Stimulated activated CD4-positive, alpha-beta T cell treated with anti-CD3 and anti-CD28 coated beads, Interleukin-12 subunit alpha, Interleukin-12 subunit beta, amount 100 ng/mL, for 24 hours (primary cell): ENCODE measurements at places on chromosomes 1 and 21.

- DNase-seq, result no peak
These were observed 16.3 kb downstream of the SPATA46 start for GRCh38 chr1:162360237-162360873.

DNA sequence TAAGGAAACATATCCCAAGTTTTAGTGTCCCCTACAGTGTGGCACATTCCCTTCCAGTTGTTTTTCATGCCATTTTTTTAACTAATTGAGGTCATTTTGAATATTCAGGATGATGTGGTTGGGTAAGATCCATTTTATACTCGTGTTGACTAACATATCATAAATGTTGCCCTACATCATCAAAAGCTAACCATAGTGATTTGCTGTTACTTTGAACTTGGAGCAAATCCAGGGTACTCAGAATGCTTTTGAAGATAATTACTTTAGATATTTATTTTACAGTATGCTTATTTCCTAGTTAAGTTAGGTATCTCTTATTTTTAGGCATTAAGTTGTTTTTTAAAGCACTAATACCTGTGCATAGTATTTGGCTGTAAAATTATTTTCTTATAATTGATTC is 57.8 kb downstream of the DYRK1A start:
- DNase-seq, result no peak

GRCh38 chr21:36310016-36310415 is 10.0 kb upstream of the MORC3 start:
- no peak for DNase-seq

- no peak for DNase-seq
These were observed 72.0 kb downstream of the ZNF281 start for GRCh38 chr1:200337831-200338230.

GRCh38 chr1:10510520-10511493 is 36.1 kb downstream of the PEX14 start:
- peak; percentile 72 for DNase-seq

DNA sequence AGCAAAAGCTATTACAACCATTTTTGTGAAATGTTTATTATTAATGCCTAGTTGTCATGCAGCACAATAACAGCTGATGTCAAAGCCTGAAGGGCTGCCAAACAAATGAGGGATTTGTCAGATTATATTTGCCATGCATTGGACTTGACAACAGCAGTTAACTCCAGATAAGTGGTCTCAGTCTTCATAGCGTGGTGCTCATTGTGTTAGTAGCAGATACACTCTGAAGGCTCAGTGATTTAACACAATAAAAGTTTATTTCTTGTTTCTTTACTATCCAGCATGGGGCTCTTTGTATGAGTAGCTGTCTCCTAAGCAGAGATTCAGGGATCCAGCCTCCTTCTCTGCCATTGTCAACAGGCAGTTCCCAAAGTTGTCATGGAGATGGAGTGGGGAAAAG is 76.0 kb upstream of the PTGFRN start:
- no peak for DNase-seq

DNA sequence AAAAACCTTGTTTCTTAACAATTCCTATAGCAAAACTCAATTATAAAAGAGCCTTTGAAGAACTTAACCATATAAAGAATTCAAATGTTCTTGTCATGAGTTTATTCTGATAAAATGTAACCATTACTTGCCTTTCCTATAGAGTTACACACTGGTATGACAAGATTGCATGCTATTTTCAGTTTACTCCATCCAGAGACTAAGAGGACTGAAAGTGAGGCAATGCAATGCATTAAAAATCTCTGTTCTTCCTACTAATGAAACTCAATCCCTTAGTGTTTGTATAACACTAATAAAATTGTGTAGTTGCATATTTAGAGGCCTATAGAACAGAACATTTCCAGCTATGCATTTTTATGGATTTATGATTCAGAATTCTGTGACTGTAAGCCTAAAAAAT is 88.1 kb downstream of the COP1 start:
- no peak for DNase-seq

GRCh38 chr1:5554784-5555183 is 437.4 kb downstream of the NPHP4 start:
- DNase-seq, result no peak

DNA sequence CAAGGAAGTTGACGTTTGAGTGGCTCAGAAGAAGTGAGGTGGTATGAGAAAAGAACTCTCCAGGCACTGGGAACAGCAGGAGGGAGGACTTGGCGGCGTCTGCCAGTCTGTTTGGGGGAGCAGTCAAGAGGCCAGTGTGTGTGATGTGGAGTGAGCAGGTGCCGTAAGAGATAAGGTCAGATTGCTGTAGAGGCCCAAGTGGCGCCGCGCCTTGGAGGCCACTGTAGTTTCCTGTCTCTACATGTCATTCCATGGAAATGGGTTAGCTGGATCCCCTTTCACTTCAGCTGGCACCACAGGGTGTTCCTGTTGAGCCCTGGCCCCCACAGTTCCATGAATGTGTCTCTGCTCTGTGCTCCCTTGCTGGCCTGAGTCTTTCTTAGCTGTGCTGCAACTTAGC is 35.5 kb upstream of the PTPRF start:
- no peak for DNase-seq

- DNase-seq, result no peak
These were observed 19.6 kb downstream of the KANK4 start for GRCh38 chr1:62299426-62300200.

- DNase-seq, result no peak
These were observed at the start of gene SPRR4 for GRCh38 chr1:152970495-152970894. TSS of gene SPRR4 (plus strand) at chr1:152970648. CDS start at chr1:152971891, 1,243 bp downstream.

- no peak for DNase-seq
These were observed 79.9 kb downstream of the OBSCN start for GRCh38 chr1:228287541-228288425.

- no peak for DNase-seq
These were observed 8.4 kb downstream of the QSOX1 start for GRCh38 chr1:180163041-180163440.

GRCh38 chr1:81377406-81377805 is 423.3 kb upstream of the ADGRL2 start:
- DNase-seq, result no peak

DNA sequence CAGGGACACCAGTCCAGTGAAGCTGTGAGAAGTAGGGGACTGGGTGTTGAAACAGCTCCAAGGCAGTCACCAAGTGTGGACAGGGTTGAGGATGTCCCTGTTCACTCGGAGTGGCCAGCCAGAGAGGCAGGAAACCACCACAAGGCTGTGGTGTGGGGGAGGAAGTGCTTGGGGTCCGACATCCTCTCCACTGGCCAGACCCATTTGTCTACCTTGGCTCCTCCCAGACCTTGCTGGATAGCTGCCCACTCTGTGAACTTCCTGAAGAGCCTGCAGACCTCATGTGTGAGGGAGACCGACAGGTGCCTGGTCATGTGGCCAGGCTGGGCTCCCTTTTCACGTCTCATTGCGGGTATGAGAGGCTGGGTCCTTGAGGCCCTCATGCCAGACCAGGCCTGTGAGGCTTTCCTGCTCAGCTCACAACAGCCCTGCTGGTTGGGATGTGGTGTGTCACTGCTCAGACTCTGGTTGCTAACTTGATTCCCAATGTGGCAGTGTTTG is 21.8 kb downstream of the CYP4B1 start:
- no peak for DNase-seq

- DNase-seq, result no peak
These were observed 70.2 kb upstream of the CDC42BPA start for GRCh38 chr1:227388214-227389168.

GRCh38 chr1:208643005-208643597 is 398.9 kb upstream of the PLXNA2 start:
- no peak for DNase-seq

- no peak for DNase-seq
These were observed 753 bp downstream of the KCNJ6 start for GRCh38 chr21:37915497-37915911.

GRCh38 chr1:7249516-7249915 is 464.3 kb downstream of the CAMTA1 start:
- no peak for DNase-seq

- no peak for DNase-seq
These were observed 6.7 kb downstream of the CAP1 start for GRCh38 chr1:40047276-40047675.

- no peak for DNase-seq
These were observed 13.1 kb downstream of the UTP11 start for GRCh38 chr1:38025664-38026063.

DNA sequence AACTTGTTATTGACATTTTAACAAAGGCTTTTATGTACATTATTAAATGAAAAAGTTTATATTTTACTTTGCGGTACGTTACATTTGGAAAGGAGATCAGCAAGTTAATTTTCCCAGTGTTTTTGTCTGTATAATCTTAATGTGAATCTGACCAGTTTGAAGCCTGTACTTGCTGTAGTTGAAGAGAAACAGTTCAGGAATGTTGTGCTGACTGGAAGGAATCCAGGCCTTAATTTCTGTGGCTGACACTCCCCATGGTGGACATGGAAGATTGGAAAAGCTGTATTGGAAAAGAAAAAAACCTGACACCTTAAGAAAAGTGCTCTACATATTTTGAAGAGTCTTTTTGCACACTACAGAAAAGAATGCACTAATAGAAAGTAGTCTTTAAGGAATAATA is 15.5 kb downstream of the LEPR start:
- DNase-seq, result no peak

DNA sequence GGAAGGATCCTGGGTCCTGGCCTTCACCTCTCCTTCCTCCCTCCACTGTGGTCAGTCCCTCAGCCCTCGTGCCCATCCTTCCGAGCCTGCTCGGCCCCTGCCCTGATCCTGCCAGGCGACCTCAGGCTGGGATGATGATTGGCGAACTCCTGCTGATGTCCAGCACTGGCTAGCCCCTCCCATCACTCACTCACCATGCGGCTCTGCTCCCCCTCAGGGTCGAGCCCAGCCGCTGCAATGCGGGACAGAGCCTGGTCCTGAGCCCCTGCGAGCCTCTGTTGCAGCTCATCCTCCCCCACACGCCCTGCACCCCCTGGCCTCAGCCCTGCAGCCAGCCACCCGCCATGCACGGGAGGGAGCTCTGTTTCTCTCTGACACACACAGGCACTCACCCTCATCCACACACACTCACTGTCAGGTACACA is 100.2 kb downstream of the DMRTB1 start:
- no peak for DNase-seq

- DNase-seq, result no peak
These were observed at the start of gene KIF26B for GRCh38 chr1:245154429-245155271. TSS of gene KIF26B (plus strand) at chr1:245154985. CDS start at chr1:245155425, 440 bp downstream.

- no peak for DNase-seq
These were observed 137.0 kb downstream of the PLPP3 start for GRCh38 chr1:56442290-56442877.

DNA sequence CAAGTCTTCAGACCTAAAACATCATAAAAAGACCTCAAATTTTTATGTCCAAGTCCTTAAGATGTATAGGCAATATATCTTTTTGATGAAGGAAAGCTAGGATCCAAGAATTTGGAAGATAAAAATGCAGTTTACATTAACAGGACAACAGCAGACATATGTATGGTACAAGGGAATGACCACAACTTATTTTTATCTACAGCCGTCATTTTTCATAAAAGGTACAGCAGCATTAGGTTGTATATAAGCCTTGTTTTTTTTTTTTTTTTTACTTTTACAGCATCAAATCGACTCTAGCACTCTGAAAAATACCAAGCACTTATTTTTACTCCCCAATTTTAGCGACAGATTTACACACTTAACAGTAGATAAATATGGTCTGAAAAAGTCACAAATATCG is 1.3 kb downstream of the SRSF10 start:
- no peak for DNase-seq

- no peak for DNase-seq
These were observed 8.9 kb downstream of the MAP1LC3C start for GRCh38 chr1:241990040-241990439.

- no peak for DNase-seq
These were observed 101.7 kb downstream of the OLFML2B start for GRCh38 chr1:161921990-161922389.

GRCh38 chr1:59748123-59748522 is 66.6 kb upstream of the HOOK1 start:
- DNase-seq, result no peak

GRCh38 chr1:158039380-158039779 is 45.9 kb downstream of the KIRREL1 start:
- no peak for DNase-seq

DNA sequence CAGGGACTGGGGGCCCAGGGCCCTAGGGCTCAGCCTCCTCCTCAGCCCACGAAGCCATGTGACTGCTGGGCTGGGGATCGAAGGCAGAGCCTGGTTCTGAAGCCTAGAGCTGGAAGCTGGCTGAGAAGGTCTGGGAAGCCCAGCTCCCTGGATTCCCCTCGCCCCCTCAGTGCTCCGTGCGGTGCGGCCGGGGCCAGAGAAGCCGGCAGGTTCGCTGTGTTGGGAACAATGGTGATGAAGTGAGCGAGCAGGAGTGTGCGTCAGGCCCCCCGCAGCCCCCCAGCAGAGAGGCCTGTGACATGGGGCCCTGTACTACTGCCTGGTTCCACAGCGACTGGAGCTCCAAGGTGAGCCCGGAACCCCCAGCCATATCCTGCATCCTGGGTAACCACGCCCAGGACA is 9.1 kb downstream of the ADAMTSL4 start:
- no peak for DNase-seq

DNA sequence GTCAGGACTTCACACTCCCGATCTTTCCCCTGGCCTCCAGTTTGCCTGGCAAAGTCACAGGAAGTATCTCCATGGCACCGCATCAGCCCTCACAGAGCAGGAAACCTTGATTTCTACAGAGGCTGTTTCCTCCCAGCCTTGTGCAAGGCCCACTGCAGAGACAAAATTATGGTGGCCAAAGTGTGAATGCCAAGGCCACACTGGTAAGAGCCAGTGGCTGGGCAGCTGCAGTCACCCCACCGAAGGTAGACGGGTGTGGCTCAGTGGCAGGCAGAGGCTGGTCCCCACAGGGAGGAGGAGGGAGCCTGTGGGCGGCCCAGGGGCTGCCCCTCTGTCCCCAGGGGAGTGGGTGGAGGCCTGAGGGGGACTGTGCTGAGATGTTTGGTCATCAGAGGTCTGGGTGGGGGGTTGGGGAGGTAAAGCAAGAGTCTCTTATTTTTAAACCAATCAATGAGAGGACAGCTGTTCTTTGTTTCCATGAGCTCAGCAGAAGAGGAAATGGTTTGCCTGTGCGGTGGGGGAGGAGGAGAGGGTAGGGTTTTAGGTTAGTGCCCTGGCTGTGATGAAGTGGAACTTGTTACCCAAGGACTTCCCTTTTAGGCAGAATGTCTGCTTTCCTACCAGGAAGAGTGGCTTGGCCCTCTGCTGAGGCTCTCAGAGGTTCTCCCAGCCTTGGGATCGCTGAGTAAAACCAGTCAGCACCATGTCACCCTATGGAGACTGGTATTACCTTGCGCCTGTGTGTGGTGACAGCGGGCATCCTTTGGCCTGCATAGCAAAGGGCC is 18.0 kb upstream of the BTG2 start:
- DNase-seq, result no peak
